Right atrium auricular region (tissue), 2 donors: ENCODE measurements at places on chromosomes 4 and X. TPM values are rescaled to one million over a fixed set of nuclear protein-coding genes. Genes with fewer than 3 reads are reported as not detected.
A peak's percentile ranks its signal among the peaks of the same experiment; 100 is the strongest.

DNA sequence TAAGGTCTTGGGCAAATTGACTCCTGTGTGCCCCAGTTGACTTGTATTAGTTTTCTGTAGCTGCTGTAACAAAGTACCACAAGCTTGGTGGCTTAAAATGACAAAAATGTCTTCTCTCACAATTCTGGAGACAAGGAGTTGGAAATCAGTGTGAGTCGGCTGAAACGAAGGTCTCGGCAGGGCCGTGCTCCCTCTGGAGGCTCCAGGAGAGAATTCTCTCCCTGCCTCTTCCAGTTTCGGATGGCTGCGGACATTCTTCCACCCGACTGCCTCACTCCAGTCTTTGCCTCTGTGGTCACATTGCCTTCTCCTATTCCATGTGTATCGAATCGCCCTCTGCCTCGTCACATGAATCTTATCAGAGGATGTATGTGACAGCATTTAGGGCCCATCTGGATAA, 66.0 kb upstream of the PHOX2B start:
- no peak for DNase-seq
- H3K36me3 ChIP-seq: no peaks in the 10 kb centered on the region
- H3K27me3 ChIP-seq: no peaks in the 10 kb centered on the region
- no peak overlapping the region for H3K4me3 ChIP-seq
- no peak overlapping the region for H3K27ac ChIP-seq

- DNase-seq: no peak
- no peak overlapping the region for H3K27ac ChIP-seq
- no peaks in the 10 kb centered on the region for H3K36me3 ChIP-seq
- H3K4me3 ChIP-seq: no peak overlapping the region
- H3K27me3 ChIP-seq: no peaks in the 10 kb centered on the region
These were observed 379.1 kb upstream of the TEX13C start for GRCh38 chrX:124940531-124940930.

ZAR1 gene
- not detected for total RNA-seq

DNA sequence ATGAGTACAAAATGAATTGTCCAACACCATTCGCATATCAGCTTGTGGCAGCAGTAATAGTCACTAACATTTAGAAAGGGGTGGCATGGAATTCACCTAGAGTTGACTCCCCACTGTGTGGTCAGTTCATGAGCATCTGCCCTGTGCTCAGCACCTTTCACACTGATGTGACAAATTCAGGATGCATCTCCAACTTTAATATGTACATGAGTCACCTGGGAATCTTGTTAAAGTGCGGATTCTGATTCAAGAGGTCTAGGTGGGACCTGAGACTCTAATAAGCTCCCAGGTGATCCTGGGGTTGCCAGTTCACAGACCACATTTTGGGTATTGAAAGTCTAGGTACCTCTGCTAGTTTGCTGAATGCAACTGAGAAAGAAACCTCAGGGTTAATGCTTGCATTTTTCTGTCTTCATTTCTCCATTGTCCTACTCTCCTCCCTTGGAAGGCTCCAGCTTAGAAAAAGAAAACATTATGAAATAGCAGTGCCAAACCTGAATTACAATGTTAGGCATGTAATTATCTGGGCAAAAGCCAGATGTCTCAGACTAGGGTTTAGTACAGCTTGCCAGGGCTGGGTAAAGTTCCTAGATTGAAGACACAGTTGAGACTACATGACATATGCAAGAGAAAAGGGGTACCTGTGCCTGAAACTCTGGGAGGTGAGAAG, 32.7 kb downstream of the TMSB4X start:
- no peak for DNase-seq
- no peak overlapping the region for H3K27ac ChIP-seq
- H3K27me3 ChIP-seq: no peaks in the 10 kb centered on the region
- no peak overlapping the region for H3K4me3 ChIP-seq

WAS gene
- total RNA-seq: 3.0 TPM

FAM200B gene
- total RNA-seq: 57.4 TPM

USP17L30 gene
- total RNA-seq: not detected

- H3K27me3 ChIP-seq: no peaks in the 10 kb centered on the region
- no peaks in the 10 kb centered on the region for H3K36me3 ChIP-seq
- H3K4me1 ChIP-seq: no peaks in the 10 kb centered on the region
These were observed 21.3 kb downstream of the GPKOW start for GRCh38 chrX:49102190-49102589.

GRCh38 chr4:39181905-39182638, at the start of gene WDR19:
TSS of gene WDR19 (plus strand) at chr4:39182529. CDS start at chr4:39182558, 29 bp downstream.
- H3K4me1 ChIP-seq: no peaks in the 10 kb centered on the region
- peak within 1 kb of the TSS; percentile 78 for H3K27ac ChIP-seq
- DNase-seq: peak; percentile 99
- no peaks in the 10 kb centered on the region for H3K36me3 ChIP-seq
- H3K27me3 ChIP-seq: no peaks in the 10 kb centered on the region

DNA sequence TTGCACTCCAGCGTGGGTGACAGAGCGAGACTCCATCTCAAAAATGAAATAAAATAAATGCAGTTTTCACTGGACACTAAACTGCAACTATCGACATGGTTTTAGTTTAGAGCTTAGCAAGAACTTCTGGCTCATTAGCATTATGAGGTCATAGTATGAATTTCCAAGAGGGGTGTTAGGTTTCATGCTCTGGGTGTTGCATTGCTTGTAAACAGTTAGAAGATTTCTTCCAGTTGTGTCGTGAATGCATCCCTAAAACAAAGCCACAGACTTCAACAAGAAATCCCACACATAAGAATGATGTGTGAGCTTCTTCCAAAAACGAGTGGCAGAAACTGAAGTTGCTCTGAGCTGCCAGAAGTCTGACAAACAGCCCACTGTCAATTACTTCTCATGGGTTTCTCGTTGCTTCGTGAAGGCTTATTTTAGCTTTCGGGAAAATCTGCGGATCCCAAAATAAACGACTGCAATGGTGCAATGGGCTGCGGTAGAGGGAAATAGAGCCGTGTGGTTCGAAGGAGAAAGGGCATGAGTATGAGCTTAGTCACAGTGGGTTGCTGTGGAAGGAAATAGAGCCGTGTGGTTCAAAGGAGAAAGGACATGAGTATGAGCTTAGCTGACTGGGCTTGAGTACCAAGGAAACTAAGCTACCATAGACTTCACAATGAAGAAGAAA, 354.9 kb downstream of the DHRSX start:
- DNase-seq: no peak
- no peak overlapping the region for H3K4me3 ChIP-seq
- no peaks in the 10 kb centered on the region for H3K36me3 ChIP-seq
- H3K27me3 ChIP-seq: no peaks in the 10 kb centered on the region
- H3K27ac ChIP-seq: no peak overlapping the region

- H3K4me3 ChIP-seq: peak overlapping the region; percentile 49
- no peaks in the 10 kb centered on the region for H3K4me1 ChIP-seq
- no peak for DNase-seq
- H3K36me3 ChIP-seq: no peaks in the 10 kb centered on the region
- no peak overlapping the region for H3K27ac ChIP-seq
These were observed 326.6 kb upstream of the F9 start for GRCh38 chrX:139203651-139204570.

DNA sequence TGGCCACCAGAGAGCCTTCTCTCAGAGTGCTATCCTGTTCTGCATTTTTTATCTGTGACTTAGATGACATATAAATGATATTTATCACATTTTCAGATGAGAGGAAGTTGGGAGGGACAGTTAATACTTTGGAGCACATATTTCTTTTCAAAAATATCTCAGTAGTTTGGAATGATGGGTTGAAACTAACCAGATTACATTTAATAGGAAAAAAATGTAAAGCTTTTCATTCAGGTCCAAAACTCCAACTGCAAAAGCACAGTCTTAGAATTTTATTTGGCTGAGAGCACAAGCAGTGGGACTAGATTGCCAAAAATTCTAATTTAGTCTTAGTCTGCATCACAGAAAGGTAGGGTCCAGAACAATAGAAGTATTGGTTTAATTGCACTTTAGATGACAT, 248.2 kb upstream of the TEX13A start:
- H3K4me1 ChIP-seq: no peaks in the 10 kb centered on the region
- H3K27ac ChIP-seq: no peak overlapping the region
- H3K27me3 ChIP-seq: no peaks in the 10 kb centered on the region
- no peaks in the 10 kb centered on the region for H3K36me3 ChIP-seq
